ENCODE measurements at places on chromosomes 2 and 18. TPM values are rescaled to one million over a fixed set of nuclear protein-coding genes. Genes with fewer than 3 reads are reported as not detected.

SPP2 gene
- total RNA-seq, result not detected

DNA sequence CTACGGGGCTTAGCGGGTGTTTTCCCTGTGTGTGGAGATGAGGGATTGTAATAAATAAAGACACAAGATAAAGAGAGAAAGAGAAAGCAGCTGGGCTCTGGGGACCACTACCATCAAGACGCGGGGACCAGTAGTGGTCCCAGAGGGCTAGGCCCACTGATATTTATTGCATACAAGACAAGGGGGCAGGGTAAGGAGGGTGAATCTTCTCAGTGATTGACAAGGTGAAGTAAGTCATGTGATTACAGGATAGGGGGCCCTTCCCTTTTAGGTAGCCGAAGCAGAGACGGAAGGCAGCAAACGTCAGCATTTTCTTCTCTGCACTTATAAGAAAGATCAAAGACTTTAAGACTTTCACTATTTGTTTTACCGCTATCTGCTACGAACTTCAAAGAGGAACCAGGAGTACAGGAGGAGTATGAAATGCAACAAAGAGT is 4.5 kb upstream of the GAL3ST2 start:
- H3K4me3 ChIP-seq, result no peak overlapping the region
- peak; percentile 36 for DNase-seq

FSIP2 gene
- total RNA-seq, result 0.17 TPM

AMER3 gene
- total RNA-seq, result not detected

DNA sequence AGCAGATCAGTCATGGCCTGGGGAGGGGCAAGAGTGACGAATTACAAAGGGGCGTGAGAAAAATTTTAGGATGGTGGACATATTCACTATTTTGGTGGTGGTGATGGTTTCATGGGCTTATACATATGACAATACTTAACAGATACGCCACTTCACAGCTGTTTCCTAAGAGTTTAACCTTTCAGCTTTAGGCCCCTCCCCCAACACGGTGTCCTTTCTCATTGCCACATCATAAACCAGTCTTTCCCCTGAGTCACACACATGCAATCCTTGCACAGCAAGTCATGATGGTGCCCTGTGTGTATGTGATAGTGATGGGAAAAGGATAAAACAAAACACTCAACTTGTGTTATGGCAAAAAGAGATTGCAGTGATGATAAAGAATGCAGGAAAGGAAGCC is 47.6 kb upstream of the IL1R1 start:
- peaks cover 7% of the 10 kb centered on the region for H3K36me3 ChIP-seq
- H3K27ac ChIP-seq, result no peak overlapping the region
- H3K27me3 ChIP-seq, result no peaks in the 10 kb centered on the region
- H3K4me1 ChIP-seq, result peaks cover 6% of the 10 kb centered on the region
- no peak overlapping the region for H3K4me3 ChIP-seq
- no peak for DNase-seq

- H3K27ac ChIP-seq, result no peak overlapping the region
- H3K4me3 ChIP-seq, result no peak overlapping the region
- peaks cover 3% of the 10 kb centered on the region for H3K36me3 ChIP-seq
Measured at GRCh38 chr2:241000831-241001321, 2.5 kb downstream of the SNED1 start.

- DNase-seq, result no peak
- H3K27me3 ChIP-seq, result peaks cover 20% of the 10 kb centered on the region
- no peak overlapping the region for H3K4me3 ChIP-seq
- H3K36me3 ChIP-seq, result no peaks in the 10 kb centered on the region
- no peak overlapping the region for H3K27ac ChIP-seq
- H3K4me1 ChIP-seq, result no peaks in the 10 kb centered on the region
Measured at GRCh38 chr2:229686122-229686919, 28.0 kb downstream of the DNER start.

RAPGEF4 gene
- total RNA-seq, result 0.62 TPM

- H3K4me3 ChIP-seq, result no peak overlapping the region
- peak; percentile 30 for DNase-seq
- H3K27ac ChIP-seq, result no peak overlapping the region
- no peaks in the 10 kb centered on the region for H3K36me3 ChIP-seq
- no peaks in the 10 kb centered on the region for H3K4me1 ChIP-seq
Measured at GRCh38 chr2:219331560-219332213, 857 bp downstream of the RESP18 start.

- no peaks in the 10 kb centered on the region for H3K4me1 ChIP-seq
- no peaks in the 10 kb centered on the region for H3K27me3 ChIP-seq
- H3K36me3 ChIP-seq, result peaks cover 8% of the 10 kb centered on the region
- DNase-seq, result no peak
- H3K4me3 ChIP-seq, result no peak overlapping the region
Measured at GRCh38 chr2:191701696-191702095, 23.8 kb downstream of the NABP1 start.

GRCh38 chr18:67589325-67589724 is 72.8 kb upstream of the DSEL start:
- no peaks in the 10 kb centered on the region for H3K4me1 ChIP-seq
- no peaks in the 10 kb centered on the region for H3K27me3 ChIP-seq
- no peak overlapping the region for H3K4me3 ChIP-seq
- no peaks in the 10 kb centered on the region for H3K36me3 ChIP-seq

GRCh38 chr18:286515-287310 is 18.9 kb upstream of the THOC1 start:
- no peak overlapping the region for H3K4me3 ChIP-seq
- DNase-seq, result no peak
- H3K27me3 ChIP-seq, result peaks cover 7% of the 10 kb centered on the region

SKOR2 gene
- total RNA-seq, result not detected

DNA sequence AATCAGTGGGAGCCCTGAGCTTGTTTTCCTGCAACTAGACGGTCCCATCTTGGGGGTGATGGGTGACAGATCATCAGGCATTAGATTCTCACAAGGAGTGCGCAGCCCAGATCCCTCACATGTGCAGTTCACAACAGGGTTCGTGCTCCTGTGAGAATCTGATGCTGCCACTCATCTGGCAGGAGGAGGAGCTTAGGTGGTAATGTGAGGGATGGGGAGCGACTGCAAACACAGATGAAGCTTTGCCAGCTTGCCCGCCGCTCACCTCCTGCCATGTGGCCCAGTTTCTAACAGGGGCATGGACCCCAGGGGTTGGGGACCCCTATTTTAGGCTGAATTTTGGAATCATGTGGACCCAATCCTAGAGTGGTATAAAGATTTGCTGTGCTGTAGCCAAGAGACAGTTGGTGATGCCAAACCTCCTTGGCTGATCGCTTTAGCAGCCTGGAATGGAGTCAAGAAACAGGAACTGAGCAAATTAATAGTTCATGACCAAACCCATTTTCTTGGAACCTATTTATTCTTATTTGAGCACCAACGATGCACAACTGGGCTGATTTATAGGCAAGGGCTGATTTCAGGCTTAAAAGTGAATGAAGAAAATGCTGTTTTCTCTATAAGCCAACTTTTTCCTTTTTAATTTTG is 25.7 kb downstream of the LPIN1 start:
- no peak for DNase-seq
- H3K4me3 ChIP-seq, result no peak overlapping the region
- H3K27me3 ChIP-seq, result no peaks in the 10 kb centered on the region
- H3K36me3 ChIP-seq, result peaks cover 65% of the 10 kb centered on the region
- H3K4me1 ChIP-seq, result peaks cover 34% of the 10 kb centered on the region

GRCh38 chr2:71596011-71596410 is 142.7 kb downstream of the DYSF start:
- H3K27me3 ChIP-seq, result no peaks in the 10 kb centered on the region

TSPYL6 gene
- not detected for total RNA-seq

DNA sequence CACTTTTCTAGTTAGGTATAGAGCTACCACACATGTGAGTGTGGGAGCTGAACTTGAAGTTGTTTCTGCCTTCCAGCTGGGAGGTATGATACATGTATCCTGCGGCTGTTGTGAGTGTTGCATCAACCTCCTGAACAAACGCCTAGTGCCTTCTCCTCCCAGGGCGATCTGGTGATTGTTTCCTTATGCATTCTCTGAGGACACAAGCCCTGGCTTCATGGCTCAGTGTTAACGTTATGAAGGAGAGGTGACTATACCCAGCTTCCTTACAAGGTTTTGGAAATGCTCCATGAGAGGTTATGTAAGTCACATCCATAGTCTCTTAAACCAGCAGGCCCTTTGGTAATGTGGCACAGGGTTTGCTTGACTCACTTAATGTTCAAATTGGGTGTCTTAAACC is 64.9 kb downstream of the SPRED2 start:
- peaks cover 2% of the 10 kb centered on the region for H3K27me3 ChIP-seq
- no peak overlapping the region for H3K4me3 ChIP-seq
- H3K27ac ChIP-seq, result no peak overlapping the region
- H3K4me1 ChIP-seq, result peaks cover 14% of the 10 kb centered on the region
- H3K36me3 ChIP-seq, result no peaks in the 10 kb centered on the region
- DNase-seq, result no peak

CENPO gene
- total RNA-seq, result 56.4 TPM

DNA sequence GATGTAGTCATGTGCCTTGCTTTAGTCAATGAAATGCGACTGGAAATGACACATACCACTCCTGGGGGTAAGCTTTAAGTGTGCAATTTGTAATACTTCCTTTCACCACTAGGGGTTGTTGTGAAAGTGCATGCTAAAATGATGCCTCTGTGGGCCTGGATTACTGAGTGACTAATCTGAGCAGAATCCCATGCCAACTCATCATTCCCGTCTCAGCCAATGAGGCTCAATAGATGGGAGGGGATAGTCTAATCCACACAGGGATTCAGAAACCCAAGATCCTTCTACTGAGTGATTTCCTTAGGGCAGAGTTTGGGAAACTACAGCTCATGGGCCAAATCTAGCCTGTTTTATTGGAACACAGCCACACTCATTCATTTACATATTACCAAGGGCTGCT is 54.0 kb downstream of the HRH4 start:
- H3K4me1 ChIP-seq, result no peaks in the 10 kb centered on the region
- DNase-seq, result no peak
- H3K27me3 ChIP-seq, result no peaks in the 10 kb centered on the region

GRCh38 chr18:76955524-76956170 is 133.3 kb downstream of the ZNF236 start:
- no peak for DNase-seq
- H3K4me1 ChIP-seq, result peaks cover 22% of the 10 kb centered on the region
- no peak overlapping the region for H3K27ac ChIP-seq
- H3K27me3 ChIP-seq, result no peaks in the 10 kb centered on the region

G6PC2 gene
- total RNA-seq, result not detected

DNA sequence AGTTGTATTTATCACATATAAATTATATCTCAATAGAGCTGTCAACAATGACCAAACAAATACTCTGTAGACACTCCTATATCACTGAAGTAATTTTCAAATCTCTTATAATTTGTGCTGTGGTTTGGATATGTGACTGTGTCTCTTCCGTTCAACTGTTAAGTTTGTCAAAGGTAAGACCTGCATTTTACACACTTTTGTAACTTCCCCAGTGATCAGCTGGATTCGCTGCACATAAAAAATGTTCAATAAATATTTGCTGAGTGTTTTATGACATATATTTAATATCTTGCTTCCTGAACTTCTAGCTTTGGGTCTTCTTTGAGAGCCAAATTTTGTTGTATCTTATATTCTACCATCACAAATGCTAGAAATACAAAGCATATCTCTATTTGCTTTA is 57.3 kb upstream of the ROCK1 start:
- no peak for DNase-seq
- H3K36me3 ChIP-seq, result no peaks in the 10 kb centered on the region
- H3K4me1 ChIP-seq, result no peaks in the 10 kb centered on the region
- no peak overlapping the region for H3K27ac ChIP-seq
- H3K4me3 ChIP-seq, result no peak overlapping the region

DNA sequence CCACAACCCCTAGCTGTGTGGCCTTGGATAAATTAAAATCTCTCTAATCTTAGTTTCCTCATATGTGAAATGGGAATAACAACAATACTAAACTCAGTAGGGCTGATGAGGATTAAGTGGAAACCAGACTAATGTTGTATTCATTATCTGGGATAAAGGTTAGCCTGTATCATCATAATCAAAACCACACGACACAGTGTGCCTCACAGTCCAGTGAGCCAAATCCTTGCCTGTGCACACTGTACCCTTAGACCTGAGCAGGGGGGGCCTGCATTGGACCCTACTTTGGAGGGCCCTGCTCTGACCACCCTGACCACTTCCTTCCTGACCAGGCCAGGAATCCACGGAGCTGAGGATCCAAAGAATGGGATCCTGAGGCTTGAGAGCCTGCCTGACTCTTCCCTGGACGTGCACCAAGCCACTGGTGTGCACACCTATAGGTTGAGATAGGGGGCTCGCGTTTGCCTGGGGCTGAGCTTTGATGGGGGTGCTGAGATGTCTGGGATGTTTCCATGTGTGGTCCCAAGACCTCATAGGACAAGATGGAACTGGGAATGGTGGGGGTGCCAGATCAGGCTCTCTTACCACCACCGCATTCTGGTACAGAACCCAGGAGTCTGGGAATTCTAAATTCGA is 69.7 kb downstream of the TGOLN2 start:
- no peak overlapping the region for H3K27ac ChIP-seq
- H3K4me3 ChIP-seq, result no peak overlapping the region
- peaks cover 3% of the 10 kb centered on the region for H3K27me3 ChIP-seq
- DNase-seq, result no peak

DNA sequence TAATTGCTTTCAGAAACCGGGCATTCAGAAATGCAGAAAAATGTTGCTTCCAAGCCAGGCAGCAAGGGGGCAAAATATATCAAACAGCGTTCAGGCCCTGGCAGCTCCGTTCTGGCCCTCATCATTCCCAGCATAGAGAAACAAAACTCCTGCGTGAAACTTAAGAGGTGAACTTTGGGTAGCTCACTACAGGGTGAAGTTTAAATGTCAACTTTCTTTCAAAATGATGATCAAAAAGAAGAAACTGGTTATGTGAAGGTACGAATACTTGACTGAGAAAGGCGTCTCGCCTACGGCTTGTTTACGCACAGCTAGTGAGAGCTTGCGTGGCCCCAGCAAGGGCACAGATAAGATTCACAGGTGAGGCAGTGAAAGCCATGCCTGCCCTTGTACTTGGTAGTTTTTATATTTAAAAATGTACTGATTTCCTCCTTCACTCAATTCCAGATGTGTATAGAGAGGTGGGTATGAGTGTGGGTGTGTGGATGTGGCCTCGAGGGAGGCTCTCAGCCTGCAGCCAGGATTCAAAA is 127.5 kb downstream of the NFATC1 start:
- H3K4me3 ChIP-seq, result peak overlapping the region; percentile 66
- peak; percentile 46 for DNase-seq
- H3K27me3 ChIP-seq, result no peaks in the 10 kb centered on the region
